ENCODE measurements at places on chromosomes 7 and 10.

DNA sequence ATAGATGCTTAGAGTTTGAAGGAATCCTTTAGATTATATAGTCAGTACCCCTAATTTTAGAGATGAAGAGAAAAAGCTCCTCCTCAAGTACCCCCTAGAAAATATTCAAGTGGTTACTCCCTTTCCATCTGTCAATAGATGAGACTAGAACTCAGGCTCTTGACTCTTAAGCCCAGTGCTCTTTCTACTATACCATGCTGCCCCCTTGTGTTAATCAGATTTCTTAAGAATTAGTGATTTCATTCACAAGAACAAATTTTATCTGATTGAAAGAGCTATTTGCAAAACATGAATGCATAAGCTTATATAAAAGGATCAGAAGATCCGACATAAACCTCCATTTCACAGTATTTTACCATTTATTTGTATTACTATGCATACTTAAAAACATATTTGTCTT is 179.3 kb downstream of the TFEC start:
- DNase-seq: peak; percentile 57

GRCh38 chr7:28107960-28108359 is 72.6 kb downstream of the JAZF1 start:
- peak; percentile 56 for DNase-seq

DNA sequence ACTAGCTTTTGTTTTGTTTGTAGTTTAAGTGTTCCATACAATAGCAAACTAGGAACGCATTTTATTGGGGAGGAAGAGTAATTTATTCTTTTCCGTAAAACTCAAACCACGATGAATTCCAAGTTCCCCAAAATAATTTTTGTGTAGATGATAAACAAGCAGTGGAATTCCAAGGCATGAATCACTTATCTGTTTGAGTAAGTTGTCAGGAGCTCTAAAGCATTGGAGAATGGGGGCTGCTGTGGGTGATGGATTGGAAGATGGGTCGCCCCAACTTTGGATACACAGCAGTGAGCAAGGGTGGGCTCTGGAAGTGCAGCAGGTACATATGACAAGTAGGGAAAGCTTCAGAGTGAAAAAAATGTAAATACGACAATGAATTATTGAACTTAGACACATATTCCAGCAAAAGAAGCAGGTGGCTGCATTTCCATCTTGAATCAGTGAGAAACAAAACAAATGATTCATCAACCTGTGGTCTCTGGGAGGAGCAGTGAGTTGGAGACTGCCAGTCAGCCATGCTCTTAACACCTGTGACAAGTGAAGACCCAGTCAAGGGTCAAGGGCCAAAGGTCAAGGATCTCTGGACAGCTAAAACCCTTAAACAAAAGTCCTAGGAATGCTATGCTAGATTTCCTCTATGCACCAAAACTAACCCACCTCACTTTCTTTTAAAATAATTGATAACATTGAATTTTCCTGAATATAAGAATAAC is 34.2 kb upstream of the ADRB1 start:
- peak; percentile 15 for DNase-seq

DNA sequence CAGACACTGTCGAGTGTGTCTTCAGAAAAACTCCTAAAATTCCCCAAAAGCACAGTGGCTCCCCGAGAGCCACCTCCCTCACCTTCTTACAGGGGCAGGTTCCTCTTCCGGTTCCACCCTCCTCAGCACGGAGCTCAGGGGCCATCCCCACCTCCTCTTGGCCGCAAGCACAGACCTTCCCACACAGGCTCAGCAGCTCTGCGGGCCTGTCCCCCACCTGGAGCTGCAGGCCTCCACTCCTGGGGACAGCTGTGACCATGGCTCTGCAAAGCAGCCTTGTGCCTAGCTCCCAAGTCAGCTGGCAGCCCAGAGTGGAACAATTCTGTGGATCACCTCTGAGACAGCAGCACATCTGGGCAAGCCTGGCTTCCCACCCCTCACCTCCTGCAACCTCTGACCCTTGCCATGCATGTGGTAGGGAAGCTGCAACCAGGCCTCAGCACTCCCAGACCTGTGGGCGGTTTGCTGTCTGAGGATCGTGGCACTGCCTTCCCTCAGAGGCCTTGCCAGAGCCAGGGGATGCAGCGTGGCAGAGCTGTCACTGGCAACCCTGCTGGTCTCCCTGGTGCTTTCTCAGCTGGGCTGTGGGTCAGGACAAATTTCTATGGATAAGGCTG is 79.7 kb downstream of the ALOX5 start:
- DNase-seq: no peak

GRCh38 chr10:29005988-29006387 is 282.9 kb upstream of the LYZL1 start:
- DNase-seq: no peak

GRCh38 chr10:28217848-28218247 is 85.0 kb downstream of the MPP7 start:
- DNase-seq: peak; percentile 94

DNA sequence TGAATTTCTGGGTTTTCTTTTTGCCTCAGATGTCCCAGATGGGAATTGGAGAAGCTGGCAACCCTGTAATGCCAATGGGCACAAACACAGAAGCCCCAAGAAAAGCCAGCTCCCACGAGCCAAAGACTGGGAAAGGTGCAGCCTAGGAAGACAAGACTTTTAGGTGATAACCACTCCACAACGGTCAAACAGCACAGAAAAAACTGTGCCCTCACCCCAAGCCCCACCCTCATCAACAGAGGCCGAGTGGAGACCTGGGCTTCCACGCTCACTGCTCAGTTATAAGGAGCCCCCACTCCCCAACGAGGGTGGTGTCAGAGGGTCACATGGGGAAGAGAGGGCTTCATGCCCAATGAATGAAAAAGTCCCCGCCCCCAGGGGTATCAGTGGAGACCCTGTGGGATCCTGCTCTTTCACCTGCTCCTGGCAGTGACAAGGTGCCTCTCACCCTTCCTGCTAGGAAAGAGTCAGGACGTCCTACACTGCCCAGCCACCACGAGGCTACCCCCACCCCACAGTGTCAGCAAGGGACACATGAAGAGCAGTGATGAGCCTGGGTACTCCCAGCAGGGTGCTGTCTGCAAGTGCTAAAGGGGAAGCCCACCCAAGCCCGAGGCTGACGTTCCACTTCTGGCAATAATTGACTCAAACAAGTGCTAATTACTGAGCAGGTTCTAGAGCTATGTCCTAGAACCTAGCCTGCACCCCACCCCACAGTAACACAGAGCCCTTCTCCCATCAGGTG is 8.3 kb downstream of the TMEM273 start:
- DNase-seq: no peak

DNA sequence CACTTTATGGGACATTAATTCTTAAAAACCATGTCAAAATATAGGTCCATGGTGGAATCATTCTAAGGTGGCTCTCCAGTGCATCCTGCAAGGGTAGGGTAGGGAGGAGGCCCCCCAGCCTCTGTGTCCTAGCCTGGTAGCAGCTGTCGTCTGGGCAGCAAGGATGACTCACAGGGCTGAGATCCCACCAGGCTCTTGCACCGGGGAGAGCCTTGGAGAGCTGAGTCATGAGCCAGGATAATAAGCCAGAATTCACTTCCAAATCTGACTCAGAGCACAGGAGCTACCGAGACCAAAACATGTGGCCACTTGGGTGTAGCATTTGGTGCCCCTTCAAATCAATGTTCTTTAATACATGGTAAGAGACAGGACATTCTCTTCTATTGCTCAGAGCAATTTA is 298.5 kb downstream of the NEBL start:
- DNase-seq: peak; percentile 96

GRCh38 chr10:43082087-43082486 is 5.2 kb downstream of the RET start:
- DNase-seq: no peak

- no peak for DNase-seq
Observed at GRCh38 chr10:117322260-117322659, 53.0 kb downstream of the PDZD8 start.

- no peak for DNase-seq
Observed at GRCh38 chr10:3737864-3738263, 47.1 kb downstream of the KLF6 start.
